ENCODE measurements at places on chromosomes 6 and 20. TPM values are rescaled to one million over a fixed set of nuclear protein-coding genes. Genes with fewer than 3 reads are reported as not detected.
A peak's percentile ranks its signal among the peaks of the same experiment; 100 is the strongest.

GRCh38 chr20:32168184-32168910, 39.2 kb downstream of the PLAGL2 start:
- peaks cover 2% of the 10 kb centered on the region for H3K4me1 ChIP-seq
- no peak overlapping the region for H3K27ac ChIP-seq
- peaks cover 24% of the 10 kb centered on the region for H3K36me3 ChIP-seq
- no peaks in the 10 kb centered on the region for H3K27me3 ChIP-seq
- no peak for DNase-seq

The SOX12 gene
- 5.5 TPM for total RNA-seq

DNA sequence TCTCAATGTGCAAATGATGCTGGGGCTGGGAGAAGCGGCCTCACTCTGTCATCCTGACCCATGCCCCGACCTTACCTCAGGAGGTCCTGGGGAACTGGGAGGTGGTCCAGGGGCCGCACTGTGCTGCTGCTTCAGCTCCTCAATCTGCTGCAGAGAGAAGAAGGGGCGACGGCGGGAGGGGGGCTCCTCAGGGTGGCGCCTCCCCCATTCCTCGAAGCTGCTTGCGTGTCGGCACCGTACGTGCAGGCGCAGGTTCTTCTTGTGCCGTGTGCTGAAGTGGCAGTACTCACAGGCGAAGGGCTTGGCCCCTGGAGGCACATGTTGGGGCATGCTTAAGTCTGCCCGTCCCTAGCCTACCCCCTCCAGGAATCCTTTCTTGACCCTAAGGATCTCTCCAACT, 12.9 kb downstream of the ZNF335 start:
- no peaks in the 10 kb centered on the region for H3K27me3 ChIP-seq
- peaks cover 5% of the 10 kb centered on the region for H3K4me1 ChIP-seq
- DNase-seq, result no peak
- H3K4me3 ChIP-seq, result no peak overlapping the region
- no peak overlapping the region for H3K27ac ChIP-seq

DNA sequence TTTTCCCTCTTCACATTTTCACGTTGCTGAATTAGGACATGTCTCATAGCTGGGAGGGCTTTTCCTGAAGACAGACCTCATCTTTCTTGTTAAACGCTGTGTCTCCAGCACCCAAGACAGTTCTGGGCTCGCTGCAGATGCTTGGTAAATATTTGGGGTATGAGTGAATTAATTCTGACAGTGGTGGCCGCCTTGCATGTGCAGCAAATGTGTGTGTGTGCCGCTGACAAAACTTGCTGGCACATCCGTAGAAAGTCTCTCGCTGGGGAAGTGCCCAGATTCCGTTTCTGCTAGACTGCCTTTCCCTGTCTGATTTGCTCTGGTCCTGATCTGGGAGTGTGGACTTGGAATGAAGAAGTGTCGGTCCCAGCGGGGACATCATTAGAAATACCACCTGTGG, 48.2 kb upstream of the ZNFX1 start:
- no peak overlapping the region for H3K27ac ChIP-seq
- H3K4me3 ChIP-seq, result no peak overlapping the region
- H3K4me1 ChIP-seq, result peaks cover 19% of the 10 kb centered on the region
- H3K36me3 ChIP-seq, result no peaks in the 10 kb centered on the region
- peaks cover 37% of the 10 kb centered on the region for H3K27me3 ChIP-seq
- DNase-seq, result no peak

DNA sequence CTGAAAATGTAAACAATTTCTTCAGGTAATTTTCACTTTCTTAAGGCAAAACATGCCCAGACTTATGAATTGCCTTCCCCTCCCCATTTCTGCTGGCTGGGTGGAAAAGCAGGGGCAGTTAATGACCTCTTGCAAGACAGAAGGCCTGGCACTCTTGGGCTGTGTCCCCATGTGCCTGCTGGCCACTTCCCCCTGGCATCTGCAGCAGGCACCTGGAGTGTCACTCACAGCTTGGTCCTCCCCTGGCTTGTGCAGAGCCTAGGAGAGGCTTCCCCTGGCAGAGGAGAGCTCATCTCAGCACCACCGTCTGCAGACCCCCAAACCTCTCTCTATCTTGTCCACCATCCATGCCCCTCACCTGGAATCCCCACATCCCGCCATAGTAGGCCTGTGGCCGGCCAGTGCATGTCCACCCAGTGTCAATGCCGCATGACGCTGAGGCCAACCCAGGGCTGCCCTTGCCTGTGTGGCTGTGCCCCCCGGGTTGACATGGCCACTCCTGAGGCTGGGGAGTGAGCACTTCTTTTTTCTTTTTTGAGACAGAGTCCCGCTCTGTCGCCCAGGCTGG, 83.5 kb upstream of the SLC22A23 start:
- H3K36me3 ChIP-seq, result no peaks in the 10 kb centered on the region
- peak; percentile 4 for DNase-seq
- no peak overlapping the region for H3K4me3 ChIP-seq
- no peak overlapping the region for H3K27ac ChIP-seq
- peaks cover 4% of the 10 kb centered on the region for H3K27me3 ChIP-seq

DNA sequence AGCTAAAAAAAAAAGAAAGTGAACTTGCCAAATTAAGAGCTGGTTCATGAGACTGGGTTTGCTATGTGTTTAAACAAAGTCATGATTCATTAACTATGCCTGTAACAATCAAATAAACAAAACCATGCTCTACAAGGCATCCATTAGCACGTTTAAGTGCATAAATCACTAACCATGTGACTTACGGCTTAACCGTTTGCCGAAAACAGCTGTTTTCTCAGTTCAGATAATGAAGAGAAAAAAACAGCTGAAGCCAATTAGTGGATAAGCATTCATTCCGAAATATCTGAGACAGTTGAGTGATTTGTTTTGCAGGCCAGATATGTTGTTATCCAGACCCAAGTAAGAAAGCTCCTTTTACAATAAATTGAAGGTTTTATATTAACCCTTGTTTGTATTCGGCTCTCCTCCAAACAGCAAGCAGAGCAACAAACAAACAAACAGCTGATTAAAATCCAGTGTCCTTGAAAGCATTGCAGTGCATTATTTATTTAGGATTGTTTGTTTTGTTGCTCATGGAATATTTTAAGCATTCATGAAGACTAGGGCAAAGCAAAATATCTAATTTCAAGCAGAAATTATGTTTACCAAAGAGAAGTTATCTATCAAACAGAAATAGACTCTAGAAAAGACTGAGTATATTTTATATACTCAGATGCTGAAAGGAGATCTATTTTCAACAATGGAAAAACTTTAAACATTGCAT, 343.5 kb downstream of the RFPL4B start:
- H3K4me3 ChIP-seq, result no peak overlapping the region
- no peaks in the 10 kb centered on the region for H3K27me3 ChIP-seq
- H3K27ac ChIP-seq, result no peak overlapping the region
- no peaks in the 10 kb centered on the region for H3K36me3 ChIP-seq
- DNase-seq, result no peak

The CST7 gene
- total RNA-seq, result 47.5 TPM

The SRSF12 gene
- total RNA-seq, result not detected

- H3K27me3 ChIP-seq, result no peaks in the 10 kb centered on the region
- no peak overlapping the region for H3K4me3 ChIP-seq
- no peak overlapping the region for H3K27ac ChIP-seq
- DNase-seq, result no peak
These were observed 2.5 kb downstream of the SMIM13 start for GRCh38 chr6:11096109-11096508.

DNA sequence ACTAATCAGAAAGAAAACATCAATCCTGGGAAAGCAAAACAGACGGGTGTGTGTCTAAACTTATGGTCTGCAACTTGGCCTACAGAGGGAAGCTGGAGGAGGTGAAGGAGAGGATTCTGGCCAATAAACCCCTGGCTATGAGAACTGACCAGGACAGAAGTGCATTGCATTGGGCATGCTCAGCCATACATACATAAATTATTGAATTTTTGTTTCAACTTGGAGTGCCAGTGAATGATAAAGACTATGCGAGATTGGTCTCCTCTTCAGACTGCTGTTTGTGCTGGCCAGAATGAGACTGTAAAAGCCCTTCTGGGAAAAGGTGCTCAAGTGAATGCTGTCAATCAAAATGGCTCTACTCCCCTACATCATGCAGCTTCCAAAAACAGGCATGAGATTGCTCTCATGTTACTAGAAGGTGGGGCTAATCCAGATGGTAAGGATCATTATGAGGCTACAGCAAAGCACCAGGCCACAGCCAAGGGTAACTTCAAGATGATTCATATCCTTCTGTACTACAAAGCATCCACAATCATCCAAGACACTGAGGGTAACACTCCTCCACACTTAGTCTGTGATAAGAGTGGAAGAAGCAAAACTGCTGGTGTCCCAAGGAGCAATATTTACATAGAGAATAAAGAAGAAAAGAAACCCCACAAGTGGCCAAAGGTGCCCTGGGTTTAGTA, 17.4 kb downstream of the ADNP start:
- H3K4me1 ChIP-seq, result peaks cover 62% of the 10 kb centered on the region
- no peak for DNase-seq
- no peaks in the 10 kb centered on the region for H3K27me3 ChIP-seq
- no peak overlapping the region for H3K4me3 ChIP-seq
- peak overlapping the region; percentile 70 for H3K27ac ChIP-seq

GRCh38 chr6:99016355-99016754, 68.6 kb upstream of the FBXL4 start:
- H3K36me3 ChIP-seq, result no peaks in the 10 kb centered on the region
- H3K4me3 ChIP-seq, result no peak overlapping the region
- H3K4me1 ChIP-seq, result peaks cover 7% of the 10 kb centered on the region
- peaks cover 4% of the 10 kb centered on the region for H3K27me3 ChIP-seq

DNA sequence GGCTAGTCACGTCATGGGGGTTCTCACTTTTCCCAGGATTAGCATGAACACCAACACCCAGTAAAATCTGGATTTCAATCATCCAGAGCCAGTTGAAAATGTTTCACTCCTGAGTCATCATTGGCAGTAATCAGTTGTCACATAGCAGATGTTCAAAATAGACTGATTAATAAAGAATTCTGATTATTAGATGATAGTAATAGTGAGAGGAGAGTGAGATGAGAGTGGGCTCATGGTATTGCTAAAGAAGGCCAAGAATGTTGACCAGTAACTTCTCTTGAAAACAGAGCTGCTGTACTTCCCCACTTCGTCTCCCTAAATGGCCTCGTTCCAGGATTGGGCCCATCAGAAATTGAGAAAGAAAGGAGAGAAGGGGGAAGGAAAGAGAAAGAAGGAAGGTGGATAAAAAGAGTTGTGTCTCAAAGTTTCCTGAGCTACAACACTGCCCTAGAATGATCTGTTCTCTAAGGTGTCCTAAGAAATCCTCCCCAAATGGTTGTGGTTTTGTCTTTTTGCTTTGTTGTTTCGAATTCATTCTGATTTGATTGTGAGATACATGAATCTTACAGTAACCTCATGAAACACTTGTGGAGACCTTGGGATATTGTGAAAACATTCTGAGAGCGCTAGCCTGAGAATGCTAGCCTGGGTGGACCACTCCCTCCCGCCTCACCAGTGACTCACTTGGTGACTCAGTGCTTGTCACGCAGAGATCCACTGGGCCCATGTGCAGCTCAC, 502.2 kb upstream of the JARID2 start:
- H3K4me1 ChIP-seq, result peaks cover 48% of the 10 kb centered on the region
- DNase-seq, result peak; percentile 63
- no peaks in the 10 kb centered on the region for H3K27me3 ChIP-seq
- H3K27ac ChIP-seq, result peak overlapping the region; percentile 60

The GSTA1 gene
- not detected for total RNA-seq

The HLA-DPA1 gene
- 40.0 TPM for total RNA-seq

GRCh38 chr6:142446168-142446567, 144.4 kb downstream of the ADGRG6 start:
- no peak overlapping the region for H3K27ac ChIP-seq
- DNase-seq, result no peak
- H3K4me3 ChIP-seq, result no peak overlapping the region
- H3K36me3 ChIP-seq, result no peaks in the 10 kb centered on the region
- H3K27me3 ChIP-seq, result no peaks in the 10 kb centered on the region

- H3K4me1 ChIP-seq, result no peaks in the 10 kb centered on the region
- no peak for DNase-seq
- peaks cover 27% of the 10 kb centered on the region for H3K27me3 ChIP-seq
- no peak overlapping the region for H3K4me3 ChIP-seq
- no peak overlapping the region for H3K27ac ChIP-seq
These were observed 92.4 kb upstream of the CD83 start for GRCh38 chr6:14025160-14025559.

The PRDM1 gene
- total RNA-seq, result 14.4 TPM

The EPPIN gene
- total RNA-seq, result not detected

DNA sequence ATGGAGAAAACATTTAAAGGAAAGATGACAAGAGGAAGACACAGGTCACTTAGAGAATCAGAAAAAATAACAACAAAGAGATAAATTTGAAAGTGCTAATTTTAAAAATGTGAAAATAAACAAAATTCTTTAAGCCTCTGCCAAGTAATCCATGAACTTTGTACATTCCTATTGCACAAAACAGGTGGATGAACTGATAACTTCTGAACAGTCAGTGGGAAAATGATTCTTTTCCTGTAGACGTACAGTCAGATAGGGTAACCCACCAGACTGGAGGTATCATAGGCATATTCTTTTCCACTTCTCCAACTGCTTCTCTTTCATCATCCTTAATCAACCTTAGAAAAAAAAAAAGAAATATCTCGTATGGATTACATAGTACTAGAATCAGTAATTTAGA, 36.5 kb upstream of the CRISP1 start:
- H3K27me3 ChIP-seq, result no peaks in the 10 kb centered on the region
- no peak for DNase-seq

DNA sequence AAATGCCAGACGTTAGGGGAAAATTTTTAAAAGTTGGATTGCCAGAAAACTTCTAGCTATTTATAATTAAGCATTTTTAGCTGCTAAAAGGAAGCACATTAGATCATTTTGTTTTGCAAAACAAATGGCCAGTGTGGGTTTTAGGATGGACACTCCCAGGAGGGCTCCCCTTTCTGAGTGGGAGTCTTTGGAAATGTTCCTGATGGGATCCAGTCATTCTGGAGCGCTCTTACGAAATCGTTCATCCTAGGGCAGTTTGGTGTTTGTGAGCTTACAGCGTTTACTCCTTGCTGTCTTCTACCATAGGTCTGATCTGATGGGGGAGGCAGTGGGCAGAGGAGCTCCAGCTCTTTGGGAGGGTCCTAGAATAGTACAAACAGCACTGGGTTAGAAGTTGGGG, 14.7 kb downstream of the GNAS start:
- DNase-seq, result no peak
- no peak overlapping the region for H3K27ac ChIP-seq
- H3K36me3 ChIP-seq, result no peaks in the 10 kb centered on the region
- H3K4me3 ChIP-seq, result no peak overlapping the region
- H3K4me1 ChIP-seq, result peaks cover 12% of the 10 kb centered on the region
- H3K27me3 ChIP-seq, result peaks cover 22% of the 10 kb centered on the region

DNA sequence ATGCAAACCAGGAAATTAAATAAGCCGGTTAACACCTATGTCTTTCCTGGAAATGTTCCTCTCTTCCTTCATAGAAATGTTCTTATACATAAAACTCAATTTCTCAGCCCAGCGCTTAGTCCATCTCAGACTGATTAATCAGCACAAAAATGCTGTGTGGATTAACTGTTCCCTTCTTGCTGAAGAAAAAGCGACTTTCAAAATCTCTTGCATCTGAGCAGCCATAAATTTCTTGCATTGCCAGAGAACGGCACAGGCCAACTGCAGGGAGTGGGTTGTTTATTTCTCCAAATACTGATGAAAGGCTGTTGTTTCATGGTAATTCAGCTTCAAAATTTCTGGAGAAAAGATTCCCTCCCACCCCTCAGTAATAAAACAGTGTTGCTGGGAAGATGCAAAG, 517.6 kb downstream of the BTBD3 start:
- H3K36me3 ChIP-seq, result no peaks in the 10 kb centered on the region
- no peaks in the 10 kb centered on the region for H3K27me3 ChIP-seq
- no peak overlapping the region for H3K4me3 ChIP-seq
- no peak overlapping the region for H3K27ac ChIP-seq
- no peak for DNase-seq

- H3K27ac ChIP-seq, result no peak overlapping the region
- H3K4me1 ChIP-seq, result peaks cover 13% of the 10 kb centered on the region
- no peaks in the 10 kb centered on the region for H3K36me3 ChIP-seq
These were observed 56.5 kb downstream of the ANKRD60 start for GRCh38 chr20:58171796-58172425.
